ENCODE measurements at places on chromosomes 3 and 15.

- DNase-seq: no peak
These were observed 648.5 kb upstream of the NR2F2 start for GRCh38 chr15:95681836-95682544.

GRCh38 chr3:49124203-49124602 is 3.6 kb upstream of the USP19 start:
- no peak for DNase-seq

- DNase-seq: no peak
These were observed 3.2 kb downstream of the SLC6A6 start for GRCh38 chr3:14405360-14406238.

DNA sequence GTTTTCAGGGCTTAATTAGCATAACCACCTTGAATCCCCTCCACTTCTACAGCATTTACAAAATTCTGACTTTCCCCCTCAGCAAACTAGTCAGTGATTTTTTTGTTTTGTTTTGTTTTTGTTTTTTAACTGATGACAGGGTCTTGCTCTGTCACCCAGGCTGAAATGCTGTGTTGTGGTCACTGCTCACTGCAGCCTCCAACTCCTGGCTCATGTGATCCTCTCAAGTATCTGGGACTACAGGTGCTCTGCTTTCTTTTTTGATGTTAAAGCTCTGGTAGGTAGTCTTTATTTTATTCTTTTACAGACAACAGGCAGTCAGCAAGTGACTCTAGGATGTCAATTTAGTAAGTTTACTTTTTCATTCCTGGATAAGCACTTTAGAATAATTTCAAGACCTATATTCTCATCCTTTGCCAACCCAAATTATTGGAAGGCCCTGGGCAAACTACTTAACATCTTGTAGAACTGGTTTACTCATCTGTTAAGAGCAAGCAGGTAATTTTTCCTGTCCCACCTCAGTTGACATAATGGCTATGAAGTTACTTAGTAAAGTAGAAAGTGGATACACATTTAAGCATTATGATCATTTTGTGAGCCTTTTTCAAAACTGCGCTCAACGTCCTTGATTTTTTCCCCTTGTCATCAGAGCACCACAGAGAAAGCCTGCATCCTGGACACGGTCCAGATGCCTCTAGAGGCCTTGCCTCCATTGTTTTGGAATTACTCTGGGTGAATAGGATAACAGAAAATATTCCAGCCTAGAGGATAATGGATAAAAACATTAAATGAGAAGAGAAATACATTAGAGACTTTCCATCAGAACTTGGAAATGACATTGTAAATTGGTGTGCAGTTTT is 69.9 kb upstream of the NDUFB4 start:
- DNase-seq: no peak

DNA sequence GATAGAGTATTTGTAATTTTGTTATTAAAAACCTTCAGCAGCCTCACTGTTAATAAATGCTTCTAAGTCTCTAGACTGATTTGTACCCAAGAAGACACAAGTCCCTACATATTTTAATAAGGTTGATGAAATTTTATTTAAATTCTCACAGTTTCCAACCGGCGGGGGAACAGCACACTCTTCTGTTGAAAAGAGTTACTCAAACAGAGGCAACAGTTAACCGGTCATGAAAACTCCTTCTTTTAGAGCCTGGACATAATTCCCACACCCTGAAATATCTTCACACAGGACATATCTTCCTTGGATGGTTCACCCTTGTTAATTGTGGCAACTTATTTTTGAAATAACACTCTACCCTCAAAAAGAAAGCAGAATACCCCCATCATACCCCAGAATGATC is 278.8 kb downstream of the FOXP1 start:
- no peak for DNase-seq

GRCh38 chr3:14606669-14607339 is 44.8 kb upstream of the CCDC174 start:
- no peak for DNase-seq

DNA sequence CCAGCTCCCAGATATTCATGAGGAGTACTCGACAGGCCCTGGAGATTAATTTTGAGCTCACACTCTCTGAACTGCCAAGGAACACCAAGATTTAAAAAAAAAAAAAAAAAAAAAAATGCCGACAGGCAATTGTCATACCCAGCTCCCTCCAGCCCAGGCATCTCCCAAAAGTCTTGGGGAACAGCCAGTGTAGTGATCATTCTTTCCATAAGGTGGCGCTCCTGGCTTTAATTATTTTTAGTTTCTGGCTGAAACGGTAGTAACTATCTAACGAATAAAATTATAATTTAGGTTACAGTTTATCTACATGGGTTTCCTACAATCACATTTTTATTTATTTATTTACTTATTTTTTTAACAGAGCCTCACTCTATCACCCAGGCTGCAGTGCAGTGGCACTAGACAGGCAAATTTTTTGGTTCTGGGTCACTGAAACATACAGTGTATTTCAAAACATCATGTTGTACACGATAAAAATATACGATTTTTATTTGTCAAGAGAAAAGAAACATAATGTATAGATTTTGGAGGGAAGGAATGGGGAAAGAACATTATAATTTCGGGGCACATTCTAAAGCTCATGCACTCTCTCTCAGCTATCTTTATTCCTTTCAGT is 157.3 kb downstream of the ADAMTS9 start:
- DNase-seq: no peak

DNA sequence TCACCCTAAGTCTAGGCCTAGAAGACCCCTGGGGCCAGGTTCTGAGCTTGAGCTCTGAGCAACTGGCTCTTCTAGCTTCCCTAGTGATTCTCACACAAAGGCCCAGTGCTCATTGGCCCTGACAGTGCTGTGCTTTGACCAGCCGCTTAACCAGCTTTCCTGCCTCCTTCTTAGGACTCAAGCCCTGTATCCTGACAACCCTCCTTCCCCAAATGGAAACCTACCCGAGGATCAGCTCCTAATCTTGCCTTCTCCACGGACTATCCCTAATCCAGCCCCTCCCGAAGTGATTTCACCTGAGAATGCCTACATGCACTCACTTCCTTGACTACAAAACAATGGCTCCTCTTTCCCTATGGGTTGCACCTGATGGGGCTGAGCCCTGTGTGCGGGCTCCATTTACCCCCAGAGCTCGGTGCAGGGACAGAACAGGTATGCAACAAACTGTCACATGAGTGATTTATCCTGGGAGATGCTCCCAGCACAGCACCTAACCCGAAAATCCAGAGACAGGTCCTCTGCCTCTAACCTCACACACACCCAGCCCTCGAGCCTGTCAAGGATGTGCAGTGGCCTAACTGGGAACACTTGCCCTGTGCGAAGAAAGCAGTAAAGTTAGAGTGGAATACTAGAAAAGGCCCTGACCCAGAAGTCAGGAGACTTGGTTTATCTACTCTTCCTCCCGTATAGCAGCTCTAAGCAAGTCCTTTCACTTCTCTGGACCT is 2.3 kb downstream of the MEGF11 start:
- no peak for DNase-seq
